ENCODE measurements at places on chromosomes 16 and 17.

DNA sequence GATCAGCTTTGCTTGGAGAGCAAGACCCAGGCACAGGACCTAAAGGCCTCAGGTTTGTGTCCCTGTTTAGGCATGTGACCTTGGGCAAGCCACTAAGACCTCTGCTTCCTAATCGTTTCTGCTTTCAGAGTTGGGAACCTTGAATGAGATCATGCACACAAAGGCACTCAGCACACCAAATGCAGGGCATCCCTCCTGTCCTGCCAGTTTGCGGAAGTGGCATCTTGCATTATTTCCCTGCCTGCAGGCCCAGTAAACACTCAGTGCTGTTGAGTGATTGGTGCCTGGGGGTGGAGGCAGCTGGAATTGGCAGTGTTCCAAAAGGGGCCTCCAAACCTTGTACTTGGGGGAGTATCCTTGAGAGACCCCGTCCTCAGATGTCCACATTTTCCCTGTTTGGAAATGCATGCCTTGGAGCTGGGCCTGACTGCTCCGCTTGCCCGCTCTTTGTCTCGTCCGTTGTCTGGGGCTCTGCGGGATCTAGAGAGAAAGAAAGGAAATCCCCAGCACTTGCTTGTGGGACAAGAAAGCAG lies 28.7 kb downstream of the MRM1 start:
- no peak for DNase-seq

DNA sequence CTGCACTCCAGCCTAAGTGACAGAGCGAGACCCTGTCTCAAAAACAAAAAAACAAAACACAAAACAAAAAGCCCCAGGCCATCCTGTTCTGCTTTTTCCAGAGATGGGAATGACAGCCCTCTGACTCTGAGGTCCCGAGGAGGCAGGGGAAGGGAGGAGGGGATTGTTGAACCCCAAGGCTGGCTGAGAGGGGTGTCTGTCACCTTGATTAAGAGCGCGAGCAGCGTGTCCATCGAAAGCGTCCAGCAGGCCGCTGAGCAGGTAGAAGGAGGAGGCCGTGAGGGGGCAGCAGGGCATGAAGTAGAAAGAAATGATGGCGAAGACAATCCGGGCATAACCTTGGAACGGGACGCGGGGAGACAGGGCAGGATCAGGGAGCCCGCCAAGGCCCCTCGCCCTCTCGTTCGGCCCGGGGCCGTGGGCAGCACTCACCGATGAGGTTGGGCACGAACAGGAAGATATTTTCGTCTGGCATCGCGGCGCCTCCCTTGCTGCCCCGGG lies 593 bp downstream of the CDIPT start:
- DNase-seq, result no peak

DNA sequence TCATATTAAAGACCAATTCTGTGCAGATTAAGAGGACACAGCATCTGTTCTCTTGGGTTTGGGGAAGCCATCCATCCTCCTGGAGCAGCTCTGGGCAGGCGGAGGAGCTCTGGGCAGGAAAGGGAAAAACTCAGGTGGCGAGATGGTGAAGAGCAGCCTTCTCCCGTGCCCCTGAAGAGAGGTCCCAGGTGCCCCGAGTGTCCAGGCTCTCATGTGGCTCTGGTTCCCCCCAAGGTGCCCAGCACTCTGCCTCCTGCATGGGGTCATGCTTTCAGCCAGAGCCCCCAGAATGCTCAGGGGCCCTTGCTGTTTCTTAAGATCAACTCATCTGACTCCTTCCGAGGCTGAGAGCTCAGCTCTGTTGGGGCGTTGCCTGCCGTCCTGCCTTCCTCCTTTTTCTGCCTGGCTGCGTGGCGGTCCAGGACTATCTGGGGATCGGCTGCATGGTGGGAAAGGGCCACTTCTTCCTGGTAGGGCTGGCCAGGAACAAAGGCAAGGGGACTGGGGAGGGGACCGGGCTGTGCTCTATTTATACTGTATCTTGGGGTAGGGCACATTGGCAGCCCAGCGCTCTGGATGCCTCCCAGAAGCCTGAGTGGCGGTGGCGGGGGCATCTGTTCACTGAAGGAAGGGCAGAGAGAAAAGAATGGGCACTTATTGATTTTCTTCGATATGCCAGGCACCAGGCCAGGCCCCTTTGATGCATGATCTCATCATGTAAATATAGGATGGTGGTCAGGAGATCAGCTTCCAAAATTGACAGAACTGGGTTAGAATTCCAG lies 103.2 kb upstream of the SDK2 start:
- peak; percentile 69 for DNase-seq

DNA sequence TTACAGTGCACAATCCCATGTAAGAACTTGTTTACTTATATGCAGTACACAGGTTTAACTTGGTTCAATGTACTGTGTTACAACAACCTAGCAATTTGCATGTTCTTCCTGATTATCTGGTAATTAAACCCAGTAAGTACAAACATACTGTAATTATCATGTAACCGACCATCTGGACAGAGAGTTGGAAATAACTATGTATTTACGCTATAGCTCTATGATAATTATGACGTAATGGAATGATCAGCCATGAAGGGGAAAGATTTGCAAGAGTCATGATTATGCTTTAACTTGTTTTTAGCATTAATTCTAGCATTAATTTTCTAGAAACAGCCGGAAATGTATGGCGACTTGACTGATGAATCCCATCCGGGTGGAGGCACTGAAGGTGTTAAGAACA lies 74.8 kb upstream of the SALL1 start:
- DNase-seq, result no peak

- DNase-seq, result no peak
These were observed 14.8 kb downstream of the UTS2R start for GRCh38 chr17:82386255-82386831.

GRCh38 chr17:41390411-41390938 lies 6.9 kb downstream of the KRT31 start:
- no peak for DNase-seq

DNA sequence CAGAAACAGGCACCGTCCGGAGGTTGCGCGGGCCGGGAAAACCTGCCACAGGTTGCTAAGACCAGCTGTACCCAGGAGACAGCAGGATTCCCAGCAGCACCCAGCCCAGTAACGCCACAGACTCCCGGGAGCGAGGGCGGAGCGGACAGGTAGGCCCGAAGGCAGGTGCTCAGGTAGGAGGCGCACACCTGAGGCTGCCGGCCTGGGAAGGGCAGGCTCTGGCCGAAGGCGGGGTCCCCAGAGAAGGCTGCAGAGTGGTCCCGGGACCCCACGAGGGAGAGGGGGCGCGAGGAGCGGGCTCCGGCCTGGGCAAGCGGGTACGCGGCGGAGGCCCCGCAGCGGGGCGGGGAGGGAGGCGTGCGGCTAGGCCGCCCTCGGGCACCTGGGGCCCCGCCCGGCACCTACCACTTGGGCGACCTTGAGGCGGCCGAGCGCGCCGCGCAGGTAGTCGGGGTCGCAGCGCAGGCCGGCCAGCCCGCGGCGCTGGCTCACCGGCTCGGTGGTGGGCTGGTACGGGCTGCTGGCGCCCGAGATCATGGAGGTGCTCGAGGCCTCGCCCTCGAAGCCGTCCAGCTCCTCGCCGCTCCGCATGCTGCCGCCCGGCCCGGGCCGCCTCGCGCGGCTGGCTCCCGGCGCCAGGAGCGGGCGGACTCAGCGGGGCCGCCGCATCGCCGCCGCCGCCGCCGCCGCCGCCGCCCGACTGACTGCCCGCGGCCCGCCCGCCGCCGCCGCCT lies 441 bp downstream of the CMTM4 start:
- peak; percentile 31 for DNase-seq

- DNase-seq, result no peak
These were observed 339 bp downstream of the N4BP1 start for GRCh38 chr16:48609652-48610029.

DNA sequence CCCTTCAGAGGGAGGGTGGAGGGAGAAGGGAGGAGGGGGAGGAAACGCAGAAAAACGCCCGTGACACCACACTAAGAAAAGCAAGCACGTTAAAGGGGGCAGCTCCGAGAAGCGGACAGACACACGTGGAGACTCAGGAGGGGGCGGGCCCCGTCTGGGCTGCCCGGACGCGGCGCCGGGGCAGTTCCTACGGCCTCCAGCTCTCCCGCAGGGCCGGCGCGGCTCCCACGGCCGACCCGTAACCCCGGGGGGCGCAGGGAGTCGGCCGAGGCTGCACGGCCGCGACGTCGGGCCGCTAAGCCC lies 362 bp downstream of the KLHDC4 start:
- no peak for DNase-seq

DNA sequence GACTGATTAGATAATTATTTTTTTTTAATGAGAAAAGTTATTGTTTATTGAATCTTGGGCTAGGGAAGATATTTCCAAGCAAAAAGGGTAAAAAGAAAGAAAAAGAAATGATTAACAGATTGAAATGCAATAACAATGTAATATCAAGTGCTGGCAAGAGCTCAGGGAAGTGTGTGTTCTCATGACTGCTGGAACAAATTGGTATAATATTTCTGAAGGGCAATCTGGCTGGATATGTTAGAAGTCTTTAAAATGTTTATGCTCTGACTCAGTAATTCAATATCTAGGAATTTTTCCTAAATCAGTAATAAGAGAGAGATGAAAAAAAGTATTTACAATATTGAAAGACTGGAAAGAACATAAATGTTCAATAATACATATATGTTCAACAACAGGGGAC lies 7.6 kb upstream of the ZNF624 start:
- DNase-seq, result no peak

- peak; percentile 76 for DNase-seq
These were observed 43.6 kb upstream of the HAPSTR1 start for GRCh38 chr16:9047689-9048301.

GRCh38 chr17:75288359-75288758 lies 874 bp downstream of the SLC25A19 start:
- no peak for DNase-seq

GRCh38 chr17:15917438-15918027 lies 27.4 kb upstream of the ADORA2B start:
- no peak for DNase-seq

GRCh38 chr17:1315891-1316403 lies 36.5 kb downstream of the TRARG1 start:
- DNase-seq, result peak; percentile 41

GRCh38 chr17:48593126-48593829 lies at the start of gene HOXB5:
TSS of gene HOXB5 (minus strand) at chr17:48593779. CDS start at chr17:48593682, 97 bp downstream.
- DNase-seq, result peak; percentile 36

DNA sequence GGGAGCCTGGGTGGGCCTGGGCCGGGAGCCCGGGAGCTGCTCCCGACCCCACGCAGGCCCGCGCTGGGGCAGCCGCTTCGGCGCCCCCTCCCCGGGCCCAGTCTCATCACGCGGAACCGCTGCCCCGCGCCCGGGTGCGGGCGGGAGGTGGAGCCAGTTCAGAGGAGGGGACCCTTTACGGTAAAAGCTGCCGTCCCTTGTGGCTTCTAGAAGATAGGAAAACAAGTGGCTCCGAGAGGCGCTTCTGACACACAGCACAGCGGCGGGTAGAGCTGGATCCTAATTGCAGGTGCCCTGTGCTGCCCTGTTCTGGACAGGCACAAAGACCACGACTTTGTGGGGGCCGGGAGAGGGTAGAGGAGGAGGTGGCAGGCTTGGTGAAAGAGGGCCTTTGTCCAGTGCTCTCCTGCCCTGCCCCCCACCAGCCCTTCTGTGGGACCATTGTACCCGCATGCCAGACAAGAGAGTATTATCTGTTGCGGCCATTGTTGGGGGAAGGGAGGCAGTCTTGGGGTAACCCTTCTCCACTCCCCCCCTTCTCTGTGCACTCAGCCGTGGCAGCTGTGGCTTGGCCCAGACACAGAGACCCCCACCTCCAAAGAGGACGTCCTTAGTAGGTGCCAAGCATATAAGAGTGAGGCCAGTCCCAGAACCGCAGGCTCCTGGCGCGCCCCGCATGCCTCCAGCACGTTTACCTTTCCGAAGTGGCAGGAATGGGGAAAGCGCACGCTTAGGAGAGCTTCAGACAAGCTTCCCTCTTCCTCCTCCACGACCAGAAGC lies 736 bp downstream of the CNP start:
- DNase-seq, result no peak

DNA sequence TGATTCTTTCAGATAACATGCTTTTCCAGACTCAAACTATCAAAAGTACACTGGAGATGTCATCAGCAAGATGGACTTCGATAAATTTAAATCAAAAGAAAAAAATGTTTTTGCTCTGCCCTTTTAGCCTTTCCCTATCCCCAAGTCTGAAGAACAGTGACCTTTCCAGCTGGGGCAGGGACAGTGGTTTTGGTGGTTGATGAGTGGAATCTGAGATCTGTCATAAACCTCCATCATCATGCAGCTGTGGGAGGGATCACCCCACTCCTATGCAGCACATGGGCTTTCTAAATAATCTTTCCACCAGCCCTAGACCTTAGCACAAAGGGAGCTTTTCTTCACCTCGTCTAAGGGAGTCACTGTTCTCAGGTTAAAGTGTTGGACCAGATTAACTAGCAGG lies 869.5 kb upstream of the SOX9 start:
- no peak for DNase-seq

- DNase-seq, result peak; percentile 57
These were observed 2.3 kb downstream of the RPUSD1 start for GRCh38 chr16:785563-786535.

DNA sequence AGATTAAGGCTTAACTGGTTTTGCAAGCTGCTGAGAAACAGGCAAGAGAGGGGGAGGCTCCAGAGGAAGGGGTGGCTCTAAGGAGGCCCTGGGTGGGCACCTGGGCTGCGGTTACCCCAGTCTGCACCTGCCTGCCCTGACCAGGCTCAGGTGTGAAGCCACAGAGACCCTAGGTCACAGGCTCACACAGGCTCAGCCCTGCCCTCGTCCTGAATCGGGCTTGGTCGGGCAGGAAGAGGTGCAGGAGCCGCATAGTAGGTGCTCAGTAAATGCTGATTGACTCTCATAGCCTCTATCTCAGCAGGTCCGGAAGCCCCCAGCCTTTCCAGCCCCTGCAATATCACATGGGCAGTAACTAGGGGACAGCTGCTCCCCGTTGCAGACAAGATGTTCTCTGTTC lies 203.4 kb downstream of the GSG1L start:
- DNase-seq, result no peak

DNA sequence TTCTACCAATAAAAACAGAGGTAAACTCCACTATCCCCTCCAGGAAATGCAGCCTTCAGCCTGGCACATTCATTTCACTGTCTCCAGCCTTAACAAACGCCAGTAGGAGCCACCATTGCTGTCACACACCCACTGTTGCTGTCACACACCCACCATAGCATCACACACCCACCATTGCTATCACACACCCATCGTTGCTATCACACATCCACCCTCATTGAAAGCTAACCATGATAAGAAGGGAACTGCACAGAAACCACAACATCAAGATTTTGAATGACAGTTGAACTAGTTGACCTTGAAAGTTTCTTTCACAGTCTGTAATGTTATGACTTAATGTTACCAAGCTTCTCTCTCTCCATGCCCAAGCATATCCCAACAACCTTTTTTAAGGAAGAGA lies 38.1 kb downstream of the SHCBP1 start:
- DNase-seq, result no peak

DNA sequence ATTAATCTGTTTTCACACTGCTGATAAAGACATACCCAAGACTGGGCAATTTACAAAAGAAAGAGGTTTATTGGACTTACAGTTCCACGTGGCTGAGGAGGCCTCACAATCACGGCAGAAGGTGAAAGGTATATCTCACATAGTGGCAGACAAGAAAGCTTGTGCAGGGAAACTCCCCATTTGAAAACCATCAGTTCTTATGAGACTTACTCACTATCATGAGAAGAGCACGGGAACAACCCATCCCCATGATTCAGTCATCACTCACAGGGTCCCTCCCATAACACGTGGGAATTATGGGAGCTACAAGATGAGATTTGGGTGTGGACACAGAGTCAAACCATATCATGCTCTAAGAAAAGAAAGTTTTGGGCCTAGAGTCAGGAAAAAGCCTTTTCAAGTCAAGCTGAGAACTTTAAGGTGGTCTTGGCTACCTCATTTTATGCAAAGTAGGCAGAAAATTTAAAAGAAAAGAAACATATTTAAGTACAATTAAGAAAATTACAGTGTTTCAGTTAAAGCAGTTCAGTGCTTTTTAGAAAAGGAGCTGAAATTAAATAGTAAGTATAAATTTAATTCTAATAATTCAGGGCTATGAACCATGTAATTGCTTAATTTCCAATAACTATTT lies 24.9 kb upstream of the CRYM start:
- DNase-seq, result no peak
